NCI-H460 (cell line): ENCODE measurements at places on chromosomes 11 and 22.

- no peak for DNase-seq
Observed at GRCh38 chr22:20579273-20580120, 72.1 kb downstream of the MED15 start.

DNA sequence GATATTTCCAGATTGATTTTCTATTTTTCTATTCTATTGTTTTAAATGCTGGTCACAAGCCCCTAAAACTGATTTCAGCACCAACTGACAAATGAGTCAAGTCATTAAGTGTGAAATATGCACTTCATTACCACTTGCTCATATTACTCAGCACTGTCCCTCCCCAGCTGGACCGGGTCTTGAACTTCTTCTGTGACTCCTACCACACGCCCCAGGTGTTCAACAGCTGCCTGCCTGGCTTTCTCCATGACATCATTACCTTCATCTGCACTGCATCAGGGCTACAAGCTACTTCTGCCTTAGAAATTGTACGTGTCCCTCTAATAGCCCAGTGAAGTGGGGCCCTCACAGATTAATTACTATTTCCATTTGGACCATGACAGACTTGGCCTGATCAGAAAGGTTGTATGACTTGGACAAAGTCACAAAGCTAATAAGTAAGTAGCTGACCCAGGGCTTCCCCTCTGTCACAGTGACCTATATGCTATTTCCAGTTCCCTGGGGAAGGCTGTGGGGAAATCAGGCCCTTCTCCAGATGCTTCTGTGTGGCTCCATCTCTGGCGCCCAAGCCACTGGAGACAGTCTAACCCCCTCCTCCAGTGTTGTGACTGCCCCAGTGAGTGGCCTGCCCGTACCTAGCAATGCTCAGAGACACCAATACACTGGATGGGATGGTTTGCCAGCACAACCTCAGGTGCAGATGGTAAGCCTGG lies 18.1 kb downstream of the TBC1D10A start:
- DNase-seq, result no peak

- no peak for DNase-seq
Observed at GRCh38 chr11:111815489-111815888, 49.3 kb upstream of the PPP2R1B start.

DNA sequence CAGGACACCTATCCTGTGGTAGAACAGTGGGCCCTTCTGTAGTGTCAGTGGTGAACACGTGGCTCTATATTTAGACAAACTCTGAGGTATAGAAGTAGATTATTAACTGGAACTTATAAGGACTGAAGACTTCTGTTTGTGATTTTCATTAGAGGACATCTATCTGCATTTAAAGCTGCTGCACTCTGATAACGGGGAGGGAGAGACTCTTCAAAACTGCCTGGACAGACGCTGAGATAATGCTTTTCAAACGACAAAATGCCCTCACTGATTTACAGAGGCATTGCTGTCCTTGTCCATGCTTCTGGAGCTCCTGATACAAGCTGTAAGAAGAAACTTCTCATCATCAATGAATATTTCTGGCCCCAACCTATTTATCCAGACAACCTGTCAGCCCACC lies 425.2 kb downstream of the OPCML start:
- DNase-seq, result no peak

DNA sequence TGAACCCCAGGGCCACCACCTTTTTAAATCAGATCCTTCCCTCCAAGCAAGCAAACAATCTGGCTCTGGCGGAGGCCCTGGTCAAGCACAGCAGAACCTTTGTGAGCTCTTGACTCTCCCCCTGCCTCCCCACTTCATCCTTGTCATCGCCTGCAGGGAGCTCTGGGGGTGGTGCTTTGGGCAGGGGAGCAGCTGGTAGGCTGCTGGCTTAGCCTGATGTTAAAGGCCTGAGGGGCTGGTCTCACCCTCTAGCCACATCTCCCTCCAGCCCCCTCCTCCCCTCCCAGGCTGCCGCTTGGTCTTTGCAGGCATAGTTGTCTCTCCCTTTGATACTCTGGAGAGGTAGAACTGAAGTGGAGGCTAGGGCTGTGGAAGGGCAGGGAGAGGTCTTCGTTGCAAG lies 50.9 kb downstream of the THAP12 start:
- DNase-seq, result no peak

- DNase-seq, result no peak
Observed at GRCh38 chr11:92663539-92663938, 305.9 kb upstream of the MTNR1B start.

DNA sequence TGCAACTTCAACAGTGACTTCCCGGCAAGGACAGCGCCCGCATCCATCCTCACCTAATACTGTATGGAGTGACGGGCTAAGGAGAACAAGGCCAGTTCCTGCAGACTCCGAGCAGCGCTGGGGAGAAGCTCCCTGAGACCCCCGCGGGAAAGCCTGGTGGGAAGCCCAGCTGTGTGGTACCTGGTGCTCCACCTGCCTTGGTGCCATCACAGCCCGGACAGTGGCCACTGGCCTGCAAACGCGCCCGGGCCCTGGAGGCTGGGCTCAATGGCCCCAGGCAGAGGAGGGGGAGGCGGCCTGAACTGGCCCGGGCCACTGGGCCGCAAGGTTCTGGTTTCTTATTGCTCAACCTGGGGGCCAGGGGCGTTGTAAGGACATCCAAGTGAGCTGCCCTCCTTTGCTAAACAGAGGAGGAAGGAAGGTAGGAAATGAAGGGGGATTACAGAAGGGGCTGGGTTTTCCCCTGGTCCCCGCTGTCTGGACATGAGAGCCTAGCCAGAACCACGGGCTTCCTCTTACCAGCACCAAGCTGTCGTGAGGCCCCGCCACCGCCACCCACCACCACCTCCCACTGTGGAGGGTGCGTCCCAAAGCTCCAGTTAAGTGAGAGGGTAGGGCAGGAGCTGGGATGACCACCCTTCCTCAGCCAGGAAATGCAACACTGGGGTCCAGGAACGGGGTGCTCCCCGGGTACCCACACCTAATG lies 8.5 kb upstream of the CDC42BPG start:
- DNase-seq, result no peak

- no peak for DNase-seq
Observed at GRCh38 chr11:99376463-99376862, 355.7 kb downstream of the CNTN5 start.

- DNase-seq, result no peak
Observed at GRCh38 chr22:37281646-37282384, 493 bp upstream of the CYTH4 start.

- no peak for DNase-seq
Observed at GRCh38 chr11:2673871-2674471, 25.8 kb downstream of the KCNQ1OT1 start.

DNA sequence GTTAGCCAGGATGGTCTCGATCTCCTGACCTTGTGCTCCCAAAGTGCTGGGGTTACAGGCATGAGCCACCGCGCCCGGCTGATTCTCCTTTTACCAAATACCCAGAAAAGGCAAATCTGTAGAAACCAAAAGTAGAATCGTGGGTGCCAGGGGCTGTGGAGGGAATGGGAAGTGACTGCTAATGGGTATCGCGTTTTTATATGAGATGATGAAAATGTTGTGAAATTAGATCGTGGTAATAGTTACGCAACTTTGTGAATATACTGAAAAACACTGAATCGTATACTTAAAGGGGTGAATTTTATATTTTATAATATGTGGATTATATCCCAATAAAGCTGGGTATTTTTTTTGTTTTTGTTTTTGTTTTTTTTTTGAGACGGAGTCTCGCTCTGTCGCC lies 48.2 kb upstream of the CREB3L1 start:
- DNase-seq, result no peak

DNA sequence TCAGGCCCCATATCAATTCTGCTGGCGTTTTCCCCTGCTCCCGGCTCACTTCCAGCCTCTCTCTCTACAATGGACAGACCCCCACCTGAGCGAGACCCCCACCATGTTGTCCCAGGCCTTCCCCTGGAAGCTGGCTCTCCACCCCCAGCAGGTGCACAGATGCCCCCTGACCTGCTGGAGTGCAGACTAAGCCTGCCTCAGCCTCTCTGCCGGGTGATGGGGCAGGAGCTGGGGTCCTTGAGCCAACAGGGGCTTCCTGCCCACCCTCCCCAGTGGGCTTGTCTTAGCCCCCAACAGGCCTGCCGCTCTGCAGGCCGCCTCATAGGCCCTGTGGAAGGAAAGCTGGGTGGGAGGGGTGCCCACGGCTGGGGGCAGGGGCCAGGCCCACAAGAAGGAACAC lies 10.0 kb downstream of the ELFN2 start:
- DNase-seq, result no peak

DNA sequence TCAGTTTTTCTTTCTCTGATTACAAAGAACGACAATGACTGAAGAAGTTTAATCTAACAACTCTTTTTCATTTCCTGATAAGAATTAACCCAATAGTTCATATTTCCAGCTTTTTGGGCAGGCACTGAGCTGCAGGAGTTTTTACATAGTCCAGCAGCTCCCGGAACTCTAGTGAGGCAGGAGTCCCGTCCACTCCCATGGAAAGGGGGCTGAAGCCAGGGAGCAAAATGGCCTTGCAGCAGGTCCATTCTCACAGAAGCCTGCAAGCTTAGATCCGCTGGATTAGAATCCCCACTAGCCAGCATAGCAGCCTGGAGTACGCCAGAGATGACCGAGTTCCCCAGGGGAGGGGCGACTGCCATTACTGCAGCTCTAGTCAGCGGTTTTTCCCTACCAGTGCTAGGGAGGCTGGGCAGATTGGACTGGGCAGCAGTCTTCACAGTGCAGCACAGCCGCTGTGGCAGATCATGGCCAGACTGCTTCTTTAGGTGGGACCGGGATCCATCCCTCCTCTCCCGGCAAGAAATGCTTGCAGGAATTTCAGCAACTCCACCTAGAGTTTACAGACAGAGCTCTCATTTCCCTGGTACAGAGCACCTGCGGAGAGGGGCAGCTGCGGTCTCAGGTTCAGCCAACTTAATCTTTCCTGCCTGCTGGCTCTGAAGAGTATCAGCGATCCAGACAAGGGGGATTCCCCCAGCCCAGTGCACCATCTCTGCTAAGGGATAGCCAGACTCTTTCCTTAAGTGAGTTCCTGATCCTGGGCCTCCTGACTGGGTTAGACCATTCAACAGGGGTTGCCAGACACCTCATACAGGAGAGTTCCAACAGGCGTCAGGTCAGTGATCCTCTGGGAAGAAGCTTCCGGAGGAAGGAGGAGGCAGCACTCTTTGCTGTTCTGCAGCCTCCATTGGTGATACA lies 742 bp upstream of the CASP4 start:
- peak; percentile 25 for DNase-seq

- DNase-seq, result no peak
Observed at GRCh38 chr11:103920449-103920848, 116.0 kb upstream of the DDI1 start.

DNA sequence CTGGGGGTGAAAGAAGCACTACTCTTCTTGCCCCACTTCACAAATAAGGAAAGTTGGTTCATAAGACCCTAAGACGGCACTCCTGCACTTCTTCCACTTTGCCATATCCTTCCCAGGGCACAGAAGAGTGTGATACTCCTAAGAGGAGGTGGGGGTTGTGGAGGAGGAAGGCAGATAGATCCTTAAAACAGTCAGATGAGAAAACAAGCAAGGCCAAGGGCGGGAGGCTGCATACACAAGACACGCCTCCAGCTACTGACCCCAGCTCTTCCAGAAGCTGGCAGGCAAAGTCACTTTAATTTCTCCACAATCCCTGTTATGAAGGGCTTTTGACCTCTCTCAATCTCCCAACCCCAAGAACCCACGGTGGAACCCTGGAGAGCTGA lies 1.6 kb upstream of the CHRM4 start:
- DNase-seq, result no peak

DNA sequence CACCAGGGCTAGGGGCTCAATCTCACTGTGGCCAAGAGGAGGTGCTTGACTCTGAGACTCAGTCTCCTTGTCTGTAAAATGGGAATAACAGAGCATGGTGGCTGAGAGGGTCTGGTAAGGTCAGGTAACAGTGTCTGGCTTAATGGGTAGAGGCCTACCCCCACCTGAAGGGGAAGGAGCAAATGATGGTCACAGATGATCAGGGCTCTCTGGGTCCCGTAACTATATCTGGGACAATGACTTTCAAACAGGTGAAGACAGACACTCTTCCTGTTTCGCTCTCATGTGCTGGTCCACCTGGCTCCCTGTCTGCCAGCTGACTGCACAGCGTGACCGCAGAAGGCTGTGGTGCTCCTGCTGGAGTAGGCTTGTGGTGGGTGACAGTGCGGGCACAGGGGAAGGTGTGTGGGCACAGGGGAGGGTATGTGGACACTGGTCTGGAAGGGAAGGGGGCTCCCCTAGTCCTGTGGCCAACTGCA lies 4.0 kb downstream of the A4GALT start:
- DNase-seq, result no peak

DNA sequence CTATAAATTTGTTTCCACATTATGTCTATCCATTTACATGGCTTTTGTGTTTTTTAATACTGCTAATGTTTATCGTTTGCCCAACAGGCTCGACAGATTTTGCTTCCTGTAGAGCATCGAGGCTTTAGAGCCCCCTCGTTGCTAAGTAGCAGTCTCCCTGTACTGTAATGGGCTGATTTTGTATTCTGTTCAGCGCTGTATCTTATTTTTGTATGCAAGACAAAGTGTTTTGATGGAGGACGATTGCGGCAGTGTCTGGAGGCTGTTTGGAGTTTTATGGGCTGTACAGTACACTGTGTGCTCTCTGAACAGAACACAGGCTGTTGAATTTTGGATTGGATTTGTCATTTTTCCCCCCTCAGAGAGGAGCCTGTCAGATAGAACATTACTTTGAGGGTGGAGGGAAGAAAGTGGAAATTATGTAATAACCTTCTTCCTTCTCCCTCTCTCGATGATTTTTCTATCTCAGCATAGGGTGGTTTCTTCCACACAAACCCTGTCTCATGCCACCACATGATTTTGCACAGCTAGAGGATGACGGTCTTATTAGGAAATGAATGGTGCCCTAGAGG lies 104.4 kb downstream of the ZBTB16 start:
- no peak for DNase-seq

GRCh38 chr11:61534025-61534932 lies 25.7 kb downstream of the LRRC10B start:
- no peak for DNase-seq

DNA sequence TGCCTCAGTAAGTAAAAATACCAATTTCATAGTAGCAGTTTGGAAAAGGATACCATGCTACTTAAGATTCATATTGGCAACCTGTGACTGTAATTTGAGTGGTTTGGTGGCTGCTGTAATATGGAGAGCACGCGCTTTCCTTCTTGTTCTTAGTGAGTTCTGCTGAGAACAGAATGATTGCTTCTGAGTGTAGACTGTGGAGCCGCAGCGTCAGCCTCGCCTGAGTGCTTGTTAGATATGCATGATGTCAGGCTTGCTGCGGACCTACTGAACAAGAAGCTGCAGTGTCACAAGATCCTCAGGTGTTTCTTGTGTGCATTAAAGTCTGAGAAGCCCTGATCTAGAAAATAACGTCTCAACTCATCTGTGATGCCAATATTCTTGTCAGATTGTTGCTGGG lies 143.2 kb downstream of the ARHGAP42 start:
- DNase-seq, result no peak

GRCh38 chr22:21594865-21595452 lies 27.4 kb downstream of the UBE2L3 start:
- no peak for DNase-seq

DNA sequence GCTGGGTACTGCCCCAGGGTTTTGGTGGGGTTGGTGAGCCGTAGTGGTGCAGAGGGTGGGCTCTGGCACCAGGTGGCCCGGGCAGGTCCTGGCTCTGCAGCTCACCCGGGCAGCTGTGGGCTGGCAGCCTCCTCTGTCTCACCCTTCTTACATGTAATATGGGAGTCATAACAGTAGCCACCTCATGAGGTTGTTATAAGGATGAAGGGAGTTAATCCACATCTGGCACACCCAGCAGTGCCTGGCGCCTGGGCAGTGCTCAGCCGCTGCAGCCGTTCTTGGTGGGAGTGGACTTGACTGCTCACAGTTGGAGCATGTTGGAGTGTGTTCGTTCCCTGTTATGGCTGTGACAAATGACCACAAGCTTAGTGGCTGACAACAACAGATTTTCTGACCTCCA lies 28.7 kb downstream of the IGHMBP2 start:
- DNase-seq, result no peak

GRCh38 chr11:69509846-69510390 lies 28.5 kb downstream of the LINC01488 start:
- DNase-seq, result no peak
